HFFc6 (cell line): ENCODE measurements at places on chromosomes 12 and 14. TPM values are rescaled to one million over a fixed set of nuclear protein-coding genes. Genes with fewer than 3 reads are reported as not detected.

The SPTSSA gene
- total RNA-seq: 14.3 and 14.8 TPM in 2 replicates

The EEF1AKMT3 gene
- total RNA-seq: 6.3 to 7.2 TPM (median 6.8 TPM) in 3 replicates

The CCDC92 gene
- 50.9 and 51.1 TPM in 2 replicates for total RNA-seq

The GPR162 gene
- 1.2 to 3.0 TPM (median 1.5 TPM) in 3 replicates for total RNA-seq

The MYO1H gene
- total RNA-seq: not detected in 3 replicates

The TMEM63C gene
- total RNA-seq: not detected in 3 replicates

The B3GNT4 gene
- total RNA-seq: 0.13 TPM in 1 of 3 replicates, not detected in the others

The RHEBL1 gene
- 0.58 to 0.89 TPM (median 0.59 TPM) in 3 replicates for total RNA-seq

The DNAI7 gene
- 0.43 TPM in 1 of 3 replicates, not detected in the others for total RNA-seq

The GPRC5D gene
- not detected in 3 replicates for total RNA-seq

The PMEL gene
- 0.16 and 0.68 TPM in 2 replicates for total RNA-seq

The SALL2 gene
- 0.81 to 2.3 TPM (median 2.2 TPM) in 3 replicates for total RNA-seq

The SPIC gene
- total RNA-seq: not detected in 3 replicates

The TPH2 gene
- not detected in 3 replicates for total RNA-seq

The FGF6 gene
- total RNA-seq: not detected in 3 replicates

The NANOG gene
- total RNA-seq: not detected in 2 replicates

The BCL11B gene
- total RNA-seq: 0.05 TPM in 1 of 3 replicates, not detected in the others

The TAS2R8 gene
- total RNA-seq: not detected in 3 replicates

The KCNMB4 gene
- total RNA-seq: 0.22 to 0.85 TPM (median 0.58 TPM) in 3 replicates

The PARPBP gene
- total RNA-seq: 8.2 to 13.5 TPM (median 13.4 TPM) in 3 replicates

The TMEM106C gene
- total RNA-seq: 94.2 to 123 TPM (median 110 TPM) in 3 replicates

The RERG gene
- not detected in 3 replicates for total RNA-seq

The RNASE2 gene
- total RNA-seq: not detected in 3 replicates

The SIX1 gene
- total RNA-seq: 4.8 to 5.5 TPM (median 5.3 TPM) in 3 replicates

The HDAC7 gene
- 101 to 107 TPM (median 104 TPM) in 3 replicates for total RNA-seq

The TSPAN19 gene
- total RNA-seq: not detected in 2 replicates

The PTGDR gene
- not detected in 3 replicates for total RNA-seq

The RDH12 gene
- not detected in 3 replicates for total RNA-seq

The TEX52 gene
- not detected in 3 replicates for total RNA-seq

The SOX5 gene
- not detected in 3 replicates for total RNA-seq

The YLPM1 gene
- 49.2 to 51.8 TPM (median 50.3 TPM) in 3 replicates for total RNA-seq

The LTB4R gene
- 1.7 to 2.2 TPM (median 1.9 TPM) in 3 replicates for total RNA-seq

The SLC8A3 gene
- not detected in 3 replicates for total RNA-seq

The KERA gene
- not detected in 3 replicates for total RNA-seq

The CDC42BPB gene
- total RNA-seq: 72.4 to 79.7 TPM (median 76.2 TPM) in 3 replicates

The PAX9 gene
- total RNA-seq: 0.35 to 0.48 TPM in 2 of 3 replicates, not detected in the other

The UNG gene
- 21.8 to 32.0 TPM (median 22.6 TPM) in 3 replicates for total RNA-seq

The SLC2A13 gene
- total RNA-seq: 2.9 to 3.3 TPM (median 3.2 TPM) in 3 replicates

The GSKIP gene
- total RNA-seq: 24.0 to 28.2 TPM (median 28.2 TPM) in 3 replicates

The SPSB2 gene
- total RNA-seq: 12.1 to 13.5 TPM (median 13.4 TPM) in 3 replicates

The MMP19 gene
- total RNA-seq: 15.2 to 21.9 TPM (median 15.8 TPM) in 3 replicates

The OVCH1 gene
- not detected in 3 replicates for total RNA-seq

The CCDC38 gene
- total RNA-seq: not detected in 3 replicates

The RPGRIP1 gene
- not detected in 3 replicates for total RNA-seq

The WDHD1 gene
- total RNA-seq: 9.4 to 18.6 TPM (median 14.7 TPM) in 3 replicates
